ENCODE measurements at places on chromosomes 3 and 15.

DNA sequence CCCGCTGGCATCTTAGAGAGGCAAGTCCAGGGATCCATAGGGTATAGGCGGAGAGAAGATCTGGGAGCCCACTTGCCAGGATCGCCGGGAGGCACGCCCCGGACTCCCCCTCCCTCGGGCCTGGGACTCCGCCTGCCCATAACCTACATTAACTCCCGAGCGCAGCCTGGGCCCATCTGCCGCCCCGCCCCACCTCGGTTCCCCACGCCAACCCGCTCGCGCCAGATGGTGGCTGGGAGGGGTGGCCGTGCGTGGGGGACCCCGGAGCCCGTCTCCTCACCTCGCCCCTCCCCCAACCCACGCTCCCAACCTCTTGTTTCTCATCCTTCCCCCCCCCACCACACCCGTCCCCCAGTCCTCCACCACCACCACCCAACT lies 1.7 kb upstream of the DLL4 start:
- no peak for DNase-seq

DNA sequence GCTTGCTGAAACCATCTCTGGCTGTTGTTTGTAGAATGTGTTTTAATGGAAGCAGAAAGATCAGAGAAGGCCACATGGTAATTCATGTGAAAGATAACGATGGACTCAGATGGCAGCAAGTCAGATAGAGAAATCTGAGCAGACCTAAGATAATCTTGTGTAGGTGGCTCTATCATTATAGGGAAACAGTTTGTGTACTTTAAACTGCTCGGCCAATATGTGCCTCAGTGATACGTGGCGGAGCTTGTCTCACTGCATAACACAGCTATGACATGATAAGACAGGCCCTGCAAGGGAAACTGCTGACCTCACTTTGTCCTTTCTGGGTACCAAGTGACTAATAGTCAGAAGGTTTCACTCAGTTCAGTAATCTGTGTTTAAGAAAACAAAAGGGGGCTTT lies 51.0 kb downstream of the MME start:
- no peak for DNase-seq

DNA sequence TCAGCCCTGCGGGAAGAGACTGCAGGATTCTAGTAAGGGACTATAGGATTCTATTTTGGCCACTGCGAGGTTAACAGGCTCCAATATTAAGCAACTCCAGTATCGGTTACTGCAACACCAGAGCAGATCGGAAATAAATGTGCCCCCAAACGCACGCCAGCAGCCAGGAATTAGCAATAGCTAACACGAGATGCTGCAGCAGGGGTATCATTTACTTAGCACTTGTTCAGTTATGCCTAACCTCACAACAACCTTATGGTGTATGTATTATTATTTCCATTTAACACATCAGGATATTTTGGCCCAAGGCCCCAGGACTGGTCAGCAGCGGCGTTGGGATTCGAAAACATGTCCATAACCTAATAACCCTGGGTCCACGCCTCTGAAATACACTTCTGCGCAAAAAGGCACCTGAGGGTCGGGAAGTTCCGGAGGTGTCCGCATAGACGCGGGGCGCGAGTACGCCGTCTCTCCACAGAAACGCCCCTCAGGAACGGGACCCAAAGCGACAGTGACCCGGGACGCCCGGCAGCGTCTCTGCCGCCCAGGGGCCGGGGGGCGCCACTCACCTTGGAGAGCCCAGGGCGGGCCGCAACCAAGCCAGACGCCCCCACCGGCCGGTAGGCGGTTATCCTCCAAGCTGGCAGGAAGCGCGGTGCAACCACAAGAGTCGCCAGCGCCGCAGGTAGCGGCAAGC lies 681 bp downstream of the PIK3CB start:
- peak; percentile 37 for DNase-seq

- DNase-seq = no peak
Measured at GRCh38 chr3:192011137-192011536, 550.2 kb downstream of the PYDC2 start.

DNA sequence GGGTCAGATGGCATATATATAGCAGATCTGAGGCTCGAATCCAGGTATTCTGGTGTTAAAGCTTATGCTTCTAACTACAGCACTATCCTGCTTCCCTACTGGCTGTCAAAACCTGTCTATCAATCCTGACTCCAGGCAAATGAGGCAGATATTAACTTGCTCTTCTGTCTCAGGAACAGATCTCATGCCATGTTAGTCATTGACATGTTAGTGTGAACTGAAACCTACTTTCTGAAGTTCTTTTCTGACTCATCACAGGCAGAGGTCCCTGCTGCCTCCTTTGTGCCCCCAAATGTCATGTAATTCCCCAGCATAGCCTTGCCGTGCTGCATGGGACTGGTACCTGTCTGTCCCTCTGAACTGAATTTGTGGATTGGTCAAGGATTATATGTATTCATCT lies 125.0 kb upstream of the SMAD3 start:
- DNase-seq = no peak

GRCh38 chr3:131922356-131922755 lies 112.5 kb downstream of the CPNE4 start:
- DNase-seq = no peak

DNA sequence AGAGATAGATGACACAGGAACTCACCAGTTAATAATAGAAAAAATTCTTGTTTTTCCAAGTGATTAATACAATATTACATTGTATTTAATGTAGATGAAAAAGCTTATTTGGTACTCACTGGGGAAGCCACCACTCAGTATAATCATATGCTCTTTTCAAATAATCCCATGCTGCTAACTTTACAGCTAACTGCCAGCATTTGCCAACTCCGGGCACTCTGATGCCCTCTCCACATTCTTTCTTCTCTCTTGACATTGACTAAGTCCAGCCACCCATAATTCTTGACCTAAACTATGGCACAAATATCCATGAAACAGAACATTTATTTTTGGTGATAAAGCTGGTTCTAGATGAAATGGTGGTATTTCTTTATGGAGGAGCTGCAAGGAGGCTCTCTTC lies 384.9 kb downstream of the ZBTB20 start:
- DNase-seq = no peak

- DNase-seq = no peak
Measured at GRCh38 chr3:120875989-120876388, 32.0 kb upstream of the STXBP5L start.
